ENCODE measurements at places on chromosomes 12 and 14.

GRCh38 chr12:89225808-89226411 lies 126.4 kb downstream of the DUSP6 start:
- no peak for DNase-seq

GRCh38 chr12:76529226-76529918 lies 30.2 kb downstream of the OSBPL8 start:
- no peak for DNase-seq

DNA sequence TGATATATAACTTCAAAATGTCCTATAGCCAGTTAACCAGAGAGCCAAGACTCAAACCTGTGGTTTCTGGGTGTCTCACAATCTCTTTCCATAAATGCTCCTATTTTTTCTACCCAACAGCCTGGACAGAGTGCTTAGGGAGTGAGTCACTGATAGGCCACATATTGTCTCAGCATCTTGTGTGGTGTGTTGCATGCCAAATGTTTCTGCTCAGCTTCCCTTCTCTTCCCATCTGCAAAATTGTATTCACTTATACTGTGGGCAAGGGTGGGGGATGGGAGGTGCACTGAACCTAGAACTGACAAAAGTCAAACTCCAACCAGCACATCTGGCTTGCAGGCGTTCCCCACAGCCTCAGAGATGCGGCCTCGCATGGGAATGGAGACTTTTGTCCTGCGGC lies 123.3 kb downstream of the KCNA5 start:
- no peak for DNase-seq

- peak; percentile 90 for DNase-seq
These were observed 235 bp downstream of the RAB2B start for GRCh38 chr14:21476523-21476924.

- DNase-seq, result no peak
These were observed 84.2 kb downstream of the GCH1 start for GRCh38 chr14:54818201-54819133.
